ENCODE measurements at places on chromosomes 4 and X.

GRCh38 chr4:128615197-128615596 lies 194.3 kb upstream of the JADE1 start:
- no peaks in the 10 kb centered on the region for H3K27me3 ChIP-seq
- no peaks in the 10 kb centered on the region for H3K36me3 ChIP-seq
- no peak for DNase-seq
- no peak overlapping the region for H3K27ac ChIP-seq

DNA sequence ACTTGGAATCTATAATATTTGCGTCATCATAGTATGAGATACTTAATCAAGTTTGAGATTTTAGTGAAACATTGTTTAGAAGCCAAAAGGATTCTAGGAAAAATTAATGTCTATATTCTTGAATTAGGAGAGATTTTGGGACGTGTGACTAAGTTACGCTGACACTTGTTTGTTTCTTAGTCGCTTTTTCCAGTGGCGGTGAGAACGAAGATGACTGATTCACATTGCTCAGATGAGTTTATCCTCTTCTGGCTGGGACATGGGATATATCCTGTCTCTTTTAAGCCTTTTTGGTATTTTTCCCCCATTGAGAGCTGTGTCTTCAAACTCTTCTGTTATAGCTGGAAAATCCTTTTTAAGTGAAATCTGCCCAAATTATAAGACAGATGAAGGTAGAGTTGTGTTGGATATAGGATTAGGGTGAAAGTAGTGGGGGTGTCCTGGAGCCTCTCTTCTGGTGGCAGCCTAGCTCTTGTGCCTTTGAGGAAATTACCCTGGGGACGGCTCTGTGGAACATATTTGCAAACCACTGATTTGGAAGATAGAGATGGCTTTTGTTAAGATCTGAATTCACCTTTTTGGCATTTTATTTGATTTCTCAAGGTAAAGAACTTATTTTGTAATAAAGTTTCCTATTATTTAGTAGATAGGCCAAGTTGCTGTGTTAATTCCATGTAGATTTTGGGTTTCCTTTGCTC lies 49.7 kb downstream of the HTT start:
- DNase-seq: no peak
- H3K4me1 ChIP-seq: peaks cover 25% of the 10 kb centered on the region
- no peaks in the 10 kb centered on the region for H3K27me3 ChIP-seq

- H3K4me1 ChIP-seq: no peaks in the 10 kb centered on the region
- no peak overlapping the region for H3K27ac ChIP-seq
- DNase-seq: peak; percentile 46
These were observed 53.3 kb upstream of the LAS1L start for GRCh38 chrX:65587616-65588526.

GRCh38 chr4:138611721-138612120 lies 369.6 kb upstream of the SLC7A11 start:
- H3K4me1 ChIP-seq: no peaks in the 10 kb centered on the region
- no peak overlapping the region for H3K27ac ChIP-seq
- no peaks in the 10 kb centered on the region for H3K36me3 ChIP-seq
- no peak overlapping the region for H3K4me3 ChIP-seq
- DNase-seq: no peak
- H3K27me3 ChIP-seq: no peaks in the 10 kb centered on the region

GRCh38 chr4:139499186-139499585 lies 45.3 kb downstream of the RAB33B start:
- H3K36me3 ChIP-seq: no peaks in the 10 kb centered on the region
- no peak overlapping the region for H3K4me3 ChIP-seq

- H3K4me1 ChIP-seq: no peaks in the 10 kb centered on the region
- no peak for DNase-seq
- H3K27me3 ChIP-seq: no peaks in the 10 kb centered on the region
- H3K36me3 ChIP-seq: no peaks in the 10 kb centered on the region
- H3K27ac ChIP-seq: no peak overlapping the region
These were observed 40.3 kb downstream of the FANCB start for GRCh38 chrX:14832586-14832985.

- H3K4me3 ChIP-seq: no peak overlapping the region
- no peak for DNase-seq
- H3K27ac ChIP-seq: no peak overlapping the region
- H3K27me3 ChIP-seq: no peaks in the 10 kb centered on the region
These were observed 521.2 kb downstream of the STIM2 start for GRCh38 chr4:27381815-27382214.

- H3K4me3 ChIP-seq: no peak overlapping the region
- no peak overlapping the region for H3K27ac ChIP-seq
These were observed 47.5 kb downstream of the ATG4A start for GRCh38 chrX:108138814-108139702.

DNA sequence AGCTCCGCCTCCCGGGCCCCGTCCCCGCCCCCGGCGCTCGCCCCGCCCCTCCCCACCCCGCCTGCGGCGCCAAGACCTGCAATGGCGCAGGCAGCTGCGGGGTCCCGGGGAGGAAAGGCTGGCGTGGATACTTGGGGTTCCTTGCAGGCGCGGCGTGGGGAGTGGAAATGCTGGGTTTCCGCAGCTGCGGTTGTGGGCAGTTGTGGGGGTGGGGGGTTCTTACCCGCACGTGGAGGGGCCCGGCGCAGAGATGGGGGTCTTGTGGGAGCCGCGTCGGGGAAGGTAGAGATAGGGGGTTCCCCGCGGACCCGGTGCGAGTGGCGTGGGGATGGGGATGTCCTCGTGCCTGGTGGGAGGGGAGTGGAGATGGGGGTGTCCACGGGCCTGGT lies 680 bp upstream of the ASMTL start:
- no peaks in the 10 kb centered on the region for H3K27me3 ChIP-seq
- H3K27ac ChIP-seq: peak overlapping the region; percentile 98
- no peaks in the 10 kb centered on the region for H3K36me3 ChIP-seq

GRCh38 chr4:26369581-26369980 lies 48.8 kb downstream of the RBPJ start:
- DNase-seq: no peak
- no peak overlapping the region for H3K4me3 ChIP-seq
- peaks cover 16% of the 10 kb centered on the region for H3K4me1 ChIP-seq
- no peaks in the 10 kb centered on the region for H3K36me3 ChIP-seq
- no peaks in the 10 kb centered on the region for H3K27me3 ChIP-seq
- H3K27ac ChIP-seq: no peak overlapping the region

- DNase-seq: no peak
- no peaks in the 10 kb centered on the region for H3K4me1 ChIP-seq
- no peak overlapping the region for H3K4me3 ChIP-seq
These were observed 753.5 kb upstream of the PABPC4L start for GRCh38 chr4:134955059-134955458.

GRCh38 chr4:41437111-41437536 lies 100.8 kb upstream of the LIMCH1 start:
- H3K36me3 ChIP-seq: no peaks in the 10 kb centered on the region
- H3K4me1 ChIP-seq: peaks cover 49% of the 10 kb centered on the region
- H3K27ac ChIP-seq: peak overlapping the region; percentile 56
- DNase-seq: no peak
- no peaks in the 10 kb centered on the region for H3K27me3 ChIP-seq
- H3K4me3 ChIP-seq: no peak overlapping the region

- H3K27ac ChIP-seq: no peak overlapping the region
- H3K4me1 ChIP-seq: no peaks in the 10 kb centered on the region
- H3K27me3 ChIP-seq: no peaks in the 10 kb centered on the region
- peaks cover 8% of the 10 kb centered on the region for H3K36me3 ChIP-seq
These were observed 116.4 kb downstream of the PPA2 start for GRCh38 chr4:105357258-105357980.

GRCh38 chrX:104641176-104641575 lies 75.2 kb downstream of the IL1RAPL2 start:
- no peak overlapping the region for H3K4me3 ChIP-seq
- no peaks in the 10 kb centered on the region for H3K36me3 ChIP-seq
- peaks cover 3% of the 10 kb centered on the region for H3K27me3 ChIP-seq
- DNase-seq: no peak
- no peaks in the 10 kb centered on the region for H3K4me1 ChIP-seq

- H3K4me3 ChIP-seq: no peak overlapping the region
- no peaks in the 10 kb centered on the region for H3K36me3 ChIP-seq
- H3K27ac ChIP-seq: no peak overlapping the region
- no peaks in the 10 kb centered on the region for H3K27me3 ChIP-seq
- H3K4me1 ChIP-seq: no peaks in the 10 kb centered on the region
These were observed 2440.0 kb downstream of the PCDH7 start for GRCh38 chr4:33160126-33160525.

DNA sequence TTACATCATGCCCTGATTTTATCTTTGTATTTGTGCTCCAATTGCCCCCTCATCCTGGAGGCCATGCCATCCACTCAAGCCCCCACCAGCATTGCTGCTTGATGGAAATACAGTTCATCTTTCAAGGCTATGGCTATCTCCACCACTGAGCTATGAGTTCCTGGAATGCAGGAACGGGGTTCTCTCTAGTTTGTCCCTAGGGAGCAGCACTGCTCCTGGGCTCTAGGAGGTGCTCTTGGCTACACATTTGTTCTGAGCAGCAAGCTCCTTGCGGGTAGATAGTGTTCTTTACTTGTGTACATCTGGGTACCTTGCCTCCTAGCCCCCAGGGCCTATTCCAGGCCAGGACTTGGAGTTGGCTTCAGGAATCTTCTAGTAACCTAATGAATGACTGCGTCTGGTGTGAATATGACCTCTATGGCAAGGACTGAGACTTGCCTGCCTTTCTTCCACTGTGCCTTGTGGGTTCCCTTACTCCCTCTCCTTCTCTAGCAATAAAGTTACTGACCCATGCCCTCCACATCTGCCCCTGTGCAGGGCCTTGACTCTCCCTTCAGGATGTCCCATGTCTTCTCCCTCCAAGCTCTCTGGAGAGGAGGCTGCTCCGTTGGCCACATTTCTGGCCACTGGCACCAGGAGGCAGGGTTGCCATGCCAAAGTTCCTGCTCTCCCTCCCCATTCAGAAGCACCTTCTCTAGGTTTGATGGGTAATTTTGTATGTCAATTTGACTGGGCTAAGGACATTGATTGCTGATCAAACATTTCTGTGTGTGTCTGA lies 7.6 kb downstream of the CITED1 start:
- no peaks in the 10 kb centered on the region for H3K27me3 ChIP-seq
- H3K4me1 ChIP-seq: no peaks in the 10 kb centered on the region
- DNase-seq: no peak
- H3K4me3 ChIP-seq: no peak overlapping the region
- no peak overlapping the region for H3K27ac ChIP-seq

DNA sequence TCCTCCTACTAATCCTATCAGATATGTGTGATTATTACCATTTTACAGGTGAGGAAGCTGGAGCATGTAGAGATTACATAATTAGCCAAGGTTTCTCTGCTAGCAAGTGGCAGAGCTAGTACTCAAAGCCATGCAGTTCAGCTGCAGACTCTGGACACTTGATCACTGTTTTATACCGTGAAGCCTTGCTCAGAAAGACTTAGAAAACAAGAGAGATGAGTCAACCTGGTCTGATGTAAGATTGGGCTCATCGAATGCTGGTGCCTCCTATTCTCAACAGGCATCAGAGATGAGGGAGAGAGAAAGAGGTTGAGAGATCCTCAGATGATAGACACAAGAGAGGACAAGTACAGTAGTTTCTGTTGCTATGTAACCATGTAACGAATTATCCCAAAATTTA lies 19.0 kb upstream of the PDE5A start:
- H3K4me1 ChIP-seq: peaks cover 16% of the 10 kb centered on the region
- DNase-seq: no peak
- H3K36me3 ChIP-seq: no peaks in the 10 kb centered on the region

GRCh38 chr4:184795214-184795844 lies 30.4 kb downstream of the ACSL1 start:
- H3K36me3 ChIP-seq: no peaks in the 10 kb centered on the region
- H3K27ac ChIP-seq: peak overlapping the region; percentile 100
- H3K4me3 ChIP-seq: peak overlapping the region; percentile 16
- no peak for DNase-seq
- H3K27me3 ChIP-seq: no peaks in the 10 kb centered on the region

- no peaks in the 10 kb centered on the region for H3K4me1 ChIP-seq
- no peaks in the 10 kb centered on the region for H3K27me3 ChIP-seq
- H3K4me3 ChIP-seq: no peak overlapping the region
- H3K36me3 ChIP-seq: no peaks in the 10 kb centered on the region
- no peak for DNase-seq
These were observed 81.8 kb upstream of the JADE1 start for GRCh38 chr4:128727658-128728057.

- H3K4me3 ChIP-seq: no peak overlapping the region
- no peaks in the 10 kb centered on the region for H3K36me3 ChIP-seq
- DNase-seq: no peak
- H3K27ac ChIP-seq: no peak overlapping the region
- no peaks in the 10 kb centered on the region for H3K27me3 ChIP-seq
These were observed 66.9 kb upstream of the C4orf50 start for GRCh38 chr4:6085028-6085690.

DNA sequence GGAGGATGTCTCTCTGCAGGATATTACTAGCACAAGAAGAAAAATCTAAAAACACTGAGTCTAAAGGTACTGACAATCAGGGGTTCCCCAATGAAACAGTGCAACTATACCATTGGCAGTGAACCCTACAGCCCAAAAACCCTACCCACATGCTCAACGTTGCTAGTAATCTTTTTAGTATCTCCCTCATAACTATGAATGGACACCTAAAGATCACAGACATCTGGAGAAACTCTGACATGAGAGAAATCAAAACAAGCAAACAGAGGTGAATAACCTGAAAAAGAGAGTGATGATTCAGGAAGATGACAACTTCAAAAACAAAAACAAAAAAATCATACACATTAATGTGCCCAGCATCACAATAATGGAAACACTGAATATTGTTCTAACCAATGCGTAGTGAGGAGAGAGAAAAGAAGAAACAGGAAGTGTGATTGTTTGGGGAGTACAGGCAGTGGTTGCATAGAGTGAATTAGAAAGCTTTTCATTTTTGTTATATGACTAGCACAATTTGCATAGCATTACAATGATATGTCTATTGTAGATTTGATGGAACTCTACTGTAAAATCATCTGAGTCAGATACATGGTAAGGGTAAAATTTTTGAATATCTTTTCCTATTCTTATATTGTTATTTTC lies 78.9 kb upstream of the FMR1 start:
- H3K27ac ChIP-seq: no peak overlapping the region
- no peaks in the 10 kb centered on the region for H3K36me3 ChIP-seq
- no peaks in the 10 kb centered on the region for H3K4me1 ChIP-seq
- H3K27me3 ChIP-seq: no peaks in the 10 kb centered on the region
- DNase-seq: no peak

DNA sequence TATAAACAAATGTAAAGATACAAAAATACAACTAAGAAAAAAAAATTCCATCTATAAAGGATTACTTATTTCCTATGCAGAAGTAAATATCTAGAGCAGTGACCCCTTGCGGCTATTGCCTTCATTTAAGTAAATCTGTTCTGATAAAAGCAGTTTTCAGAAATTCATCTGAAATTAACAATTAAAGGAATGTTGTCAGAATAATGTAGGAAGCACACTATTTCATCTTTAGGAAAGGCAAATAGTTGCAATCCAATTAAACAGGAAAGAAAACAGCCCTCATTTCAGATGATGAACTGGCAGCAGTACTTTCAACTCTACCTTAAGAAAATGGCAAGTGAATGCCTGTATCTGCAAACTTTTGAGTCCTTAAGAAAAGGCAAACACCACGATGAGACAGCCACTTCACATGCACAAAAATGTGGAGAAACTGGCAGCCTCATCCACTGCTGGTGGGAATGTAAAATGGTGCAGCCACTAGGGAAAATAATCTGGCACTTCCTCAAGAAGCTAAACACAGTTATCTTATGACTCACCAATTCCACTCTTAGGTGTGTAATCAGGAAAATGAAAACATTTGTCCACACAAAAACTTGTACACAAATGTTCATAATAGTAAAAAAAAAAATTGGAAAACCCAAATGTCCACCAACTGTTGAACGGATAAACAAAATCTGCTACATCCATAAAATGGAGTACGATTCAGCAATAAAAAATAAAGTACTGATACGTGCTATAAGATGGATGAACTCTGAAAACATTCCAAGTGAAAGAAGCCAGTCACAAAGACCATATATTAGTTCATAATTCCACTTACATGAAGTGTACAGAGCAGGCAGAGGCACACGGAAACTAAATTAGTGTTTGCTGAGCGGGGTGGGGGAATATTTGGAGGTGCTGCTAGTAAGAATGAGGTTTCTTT lies 2.0 kb upstream of the THAP9 start:
- peak overlapping the region; percentile 96 for H3K27ac ChIP-seq
- peak overlapping the region; percentile 82 for H3K4me3 ChIP-seq
- DNase-seq: peak; percentile 15

All from gastrocnemius medialis (tissue), 4 donors.